Stimulated activated CD4-positive, alpha-beta T cell treated with anti-CD3 and anti-CD28 coated beads, Interleukin-4, amount 100 ng/mL, for 24 hours (primary cell): ENCODE measurements at places on chromosomes 4 and X.

DNA sequence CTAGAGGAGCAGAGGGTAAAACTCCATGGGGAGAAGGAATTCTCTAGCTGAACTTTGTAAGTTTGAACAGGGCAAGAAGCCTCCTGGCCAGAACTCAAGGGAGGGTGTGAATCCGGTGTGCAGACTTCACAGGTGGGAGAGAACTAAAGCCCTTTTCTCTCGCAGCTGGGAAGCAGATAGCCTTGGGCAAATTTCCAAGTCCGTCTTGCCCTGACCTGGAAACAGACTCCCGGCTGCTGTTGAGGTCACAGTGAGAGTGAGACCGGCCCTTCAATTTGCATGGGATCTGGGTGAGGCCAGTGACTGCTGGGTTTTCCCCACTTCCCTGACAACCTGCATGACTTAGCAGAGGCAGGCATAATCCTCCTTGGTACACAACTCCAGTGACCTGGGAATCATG, 94.5 kb upstream of the ZNF827 start:
- no peak for DNase-seq

DNA sequence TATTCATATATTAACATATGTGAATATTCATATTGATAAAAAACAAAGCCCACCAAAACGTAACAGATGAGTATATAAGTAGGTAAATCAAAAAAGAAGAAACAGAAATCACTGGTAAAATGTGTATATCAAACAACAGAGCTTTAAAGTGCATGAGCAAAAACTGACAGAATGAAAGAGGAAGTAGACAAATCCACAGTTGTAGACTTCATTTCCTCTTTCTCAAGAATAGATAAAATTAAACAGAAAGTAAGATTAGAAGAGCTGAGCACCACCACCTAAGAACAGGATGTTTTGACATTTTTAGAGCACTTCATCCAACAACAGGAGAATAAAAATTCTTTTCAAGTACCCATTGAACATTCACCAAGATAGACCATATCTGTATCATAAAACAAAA, 64.6 kb downstream of the CNKSR2 start:
- no peak for DNase-seq

DNA sequence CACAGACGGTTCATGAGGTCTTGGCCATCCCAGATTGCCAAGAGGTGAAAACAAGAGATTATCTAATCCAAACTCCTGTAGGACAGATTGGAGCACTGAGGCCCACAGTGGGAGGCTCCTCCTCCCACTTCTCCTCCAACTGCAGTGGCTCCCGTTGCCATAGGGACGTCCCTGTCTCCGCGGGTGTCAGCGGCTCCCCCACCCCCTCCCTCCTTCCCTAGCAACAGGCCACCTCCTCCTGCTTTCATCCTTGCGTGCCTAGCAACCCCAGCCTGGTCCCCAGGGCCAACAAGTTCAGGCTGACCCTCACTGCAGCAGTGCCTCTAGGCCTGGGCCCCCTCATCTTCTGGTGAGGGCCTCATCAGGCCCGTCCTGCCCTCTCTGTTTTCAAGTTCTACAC, 6.8 kb upstream of the IQSEC2 start:
- DNase-seq = no peak

- DNase-seq = no peak
Observed at GRCh38 chrX:3169421-3169820, 128.2 kb downstream of the ARSF start.

- no peak for DNase-seq
Observed at GRCh38 chrX:5771441-5771840, 457.2 kb downstream of the NLGN4X start.

DNA sequence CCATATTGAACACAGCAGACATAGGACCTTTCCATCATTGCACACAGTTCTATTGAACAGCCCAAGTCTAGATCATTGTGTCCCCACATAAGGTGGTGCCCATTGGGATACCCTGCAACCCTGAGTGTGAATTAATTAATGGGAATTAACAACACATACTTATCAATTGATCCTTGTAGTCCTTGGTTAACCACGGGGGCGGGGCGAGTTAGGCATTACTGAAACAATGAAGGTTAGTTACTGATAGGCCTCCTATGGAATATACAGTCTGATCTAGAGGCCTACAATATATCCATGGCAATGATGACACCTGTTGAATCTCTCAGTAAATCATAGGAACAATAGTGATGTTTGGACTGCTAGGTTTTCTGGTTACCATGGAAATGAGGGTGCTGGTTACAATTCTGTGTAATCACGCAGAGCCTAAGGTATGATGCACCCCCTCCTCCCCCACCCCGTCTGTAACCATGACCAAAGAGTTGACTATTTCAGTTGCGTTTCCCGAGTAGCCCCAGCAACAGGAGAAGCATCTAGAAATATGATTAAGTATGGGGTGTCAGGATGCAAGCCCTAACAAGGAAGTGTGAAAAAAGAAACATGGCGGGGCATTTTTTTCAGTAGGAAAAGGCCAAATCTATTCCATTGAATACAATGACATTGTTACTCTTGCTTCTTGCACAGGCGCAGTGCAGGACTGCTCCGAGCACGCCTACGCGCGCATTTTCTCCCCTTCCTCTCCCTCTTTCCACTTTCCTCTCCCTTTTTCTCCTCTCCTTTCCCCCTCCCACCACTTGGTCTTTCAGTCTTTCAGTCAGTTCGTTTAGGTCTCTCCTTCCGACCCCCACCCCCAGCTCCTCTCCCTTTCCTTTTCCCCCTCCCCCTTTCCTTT, 677 bp upstream of the NONO start:
- peak; percentile 66 for DNase-seq

DNA sequence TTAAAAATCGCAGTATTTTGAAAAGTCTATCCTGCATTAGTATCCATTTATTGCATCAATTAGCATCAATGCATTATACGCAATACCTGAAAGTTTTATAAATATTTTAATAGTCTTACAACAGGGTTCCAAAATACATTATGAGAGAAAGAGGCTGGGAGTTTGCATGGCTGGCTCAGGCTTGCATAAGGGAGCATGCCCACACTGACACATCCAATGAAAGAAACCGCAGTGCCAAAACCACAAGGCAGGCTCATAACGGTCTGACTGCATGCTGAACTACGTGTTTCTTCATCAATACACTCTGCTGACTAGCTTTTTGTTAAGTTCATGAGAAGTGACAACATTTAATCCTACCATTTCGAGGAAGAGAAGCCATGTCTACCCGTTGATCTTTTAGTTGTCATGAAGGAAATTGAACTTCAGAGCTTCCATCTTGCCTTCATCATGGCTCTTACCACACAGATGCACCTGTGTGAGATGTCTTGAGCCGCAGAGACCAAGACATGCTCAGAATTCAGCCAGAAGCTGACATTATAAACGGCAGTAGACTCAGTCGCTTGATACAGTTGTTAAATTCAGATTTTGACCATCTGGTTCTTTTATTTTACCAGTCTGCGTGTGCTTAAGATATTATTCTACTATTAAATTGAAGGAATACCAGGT, 168.8 kb upstream of the FRG1 start:
- DNase-seq = no peak
